ENCODE measurements at places on chromosomes 3 and 15. TPM values are rescaled to one million over a fixed set of nuclear protein-coding genes. Genes with fewer than 3 reads are reported as not detected.

CYP8B1 gene
- total RNA-seq: not detected

MRAS gene
- not detected for total RNA-seq

LAMB2 gene
- total RNA-seq: 0.29 TPM

DNA sequence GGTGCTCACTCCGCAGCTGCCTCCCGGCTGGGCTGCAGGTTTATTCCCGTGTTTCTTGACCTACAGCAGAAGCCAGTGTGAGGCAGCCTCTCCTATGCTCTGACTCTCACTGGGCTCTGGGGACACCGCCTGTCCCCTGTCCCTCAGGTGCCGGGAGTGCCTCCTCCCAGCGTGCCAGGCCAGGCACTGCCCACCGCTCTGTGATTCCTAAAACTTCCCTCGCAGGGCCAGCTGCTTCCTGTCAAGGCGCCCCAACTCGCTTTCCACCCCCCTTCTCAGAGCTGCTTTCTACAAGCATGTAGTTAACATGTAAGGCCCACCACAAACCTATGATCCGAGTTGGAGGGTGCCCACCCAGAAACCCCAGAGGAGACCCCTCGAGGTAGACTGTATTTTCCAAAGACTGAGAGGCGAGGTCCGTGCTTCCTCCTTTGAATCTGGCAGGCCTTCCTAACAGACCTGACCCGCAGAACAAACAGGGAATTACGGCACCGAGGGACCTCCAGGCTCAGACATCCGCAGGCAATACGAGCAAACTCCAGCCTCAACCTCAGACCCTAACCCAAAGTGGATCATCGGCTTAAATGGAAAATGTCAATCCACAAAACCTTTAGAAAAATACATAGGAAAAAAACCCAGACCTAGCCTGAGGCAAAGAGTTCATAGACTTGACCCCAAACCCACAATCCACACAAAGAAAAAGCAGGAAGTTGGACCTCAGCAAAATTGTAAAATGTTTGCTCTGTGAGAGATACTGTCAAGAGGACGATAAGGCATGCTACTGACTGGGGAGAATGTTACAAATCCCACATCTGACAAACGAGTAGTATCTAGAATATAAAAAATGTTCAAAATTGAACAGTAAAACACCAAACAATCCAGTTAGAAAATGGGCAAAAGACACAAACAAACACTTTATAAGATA, 121.3 kb upstream of the IQSEC1 start:
- DNase-seq: no peak

- DNase-seq: no peak
Measured at GRCh38 chr15:25799906-25800700, 63.0 kb downstream of the ATP10A start.

DNA sequence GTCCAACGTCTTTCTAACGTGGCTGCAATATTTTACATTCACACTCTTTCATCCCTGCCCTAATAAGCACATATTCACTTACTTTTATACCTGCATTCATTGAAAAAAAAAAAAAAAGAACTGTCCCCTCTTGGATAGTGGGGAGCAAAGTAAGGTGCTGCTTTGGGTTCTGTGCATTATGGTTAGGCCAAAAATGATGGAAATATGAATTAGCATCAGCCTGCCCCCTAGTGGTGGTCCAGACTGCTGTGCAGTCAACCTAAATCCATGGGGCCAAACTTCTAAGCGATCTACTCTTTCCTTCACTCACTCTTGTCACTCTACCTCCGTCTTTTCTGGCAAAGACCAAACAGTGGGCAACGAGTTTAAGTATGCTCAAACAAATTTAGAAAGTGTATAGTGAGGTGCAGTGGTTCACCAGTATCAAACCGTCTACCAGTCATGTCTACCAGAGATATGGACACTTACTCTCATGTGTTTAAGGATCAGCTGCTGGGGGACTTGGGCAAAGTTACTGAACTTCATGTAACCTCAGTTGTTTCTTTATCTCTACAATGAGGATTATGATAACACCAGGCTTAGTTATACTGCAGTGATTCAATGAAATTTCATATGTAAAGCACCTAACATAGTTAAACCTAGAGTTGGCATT, 61.5 kb upstream of the GRM7 start:
- peak; percentile 42 for DNase-seq

DNA sequence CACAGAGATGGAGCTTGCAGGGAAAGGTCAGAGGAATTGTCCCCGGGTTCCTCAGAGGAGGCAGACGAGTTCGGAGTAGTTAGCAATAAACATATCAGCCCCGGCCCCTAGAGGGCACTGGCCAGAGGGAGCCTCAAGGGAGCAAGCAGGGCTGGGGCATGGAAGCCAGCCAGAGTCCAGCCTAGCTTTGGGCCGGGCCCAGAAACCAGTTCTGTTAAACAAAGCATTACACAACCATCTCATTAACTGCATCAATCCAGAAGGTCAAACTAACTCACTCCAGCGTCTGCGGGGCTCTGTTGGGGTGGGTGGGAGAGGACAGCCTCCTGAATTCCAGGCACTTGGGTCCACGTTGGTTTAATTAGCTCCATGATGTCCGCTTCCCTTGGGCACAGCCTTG, 41.0 kb upstream of the IREB2 start:
- DNase-seq: no peak

Data from activated CD8-positive, alpha-beta T cell treated with anti-CD3 and anti-CD28 coated beads, Interleukin-2, amount 10 ng/mL, durations not matched to agents 7 days and 5 days (primary cell).